Ovary (tissue), 10 donors: ENCODE measurements at places on chromosomes 16 and 17.

DNA sequence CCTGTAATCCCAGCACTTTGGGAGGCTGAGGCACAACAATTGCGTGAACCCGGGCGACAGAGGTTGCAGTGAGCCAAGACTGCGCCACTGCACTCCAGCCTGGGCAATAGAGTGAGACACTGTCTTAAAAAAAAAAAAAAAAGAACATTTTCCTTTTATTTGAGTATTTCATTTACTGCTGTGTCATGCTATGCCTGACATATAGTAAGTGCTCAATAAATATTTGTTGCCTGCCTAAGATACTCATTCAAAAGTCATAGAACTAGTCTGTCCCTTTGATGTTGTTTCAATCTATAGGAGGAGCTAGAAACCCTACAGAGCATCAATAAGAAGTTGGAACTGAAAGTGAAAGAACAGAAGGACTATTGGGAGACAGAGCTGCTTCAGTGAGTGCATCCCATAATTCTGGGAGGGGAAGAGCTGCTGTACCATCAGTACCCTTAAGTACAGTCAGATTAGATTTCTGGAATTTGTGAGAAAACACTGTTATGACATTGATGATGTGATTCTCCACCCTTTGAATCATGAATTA lies 20.0 kb downstream of the CALCOCO2 start:
- no peak for DNase-seq

GRCh38 chr17:14621826-14622614 lies 321.1 kb downstream of the HS3ST3B1 start:
- DNase-seq = no peak

- DNase-seq = no peak
Observed at GRCh38 chr17:78166416-78166815, 2.0 kb upstream of the SYNGR2 start.

GRCh38 chr17:40344421-40345160 lies 19.9 kb downstream of the GJD3 start:
- DNase-seq = no peak

DNA sequence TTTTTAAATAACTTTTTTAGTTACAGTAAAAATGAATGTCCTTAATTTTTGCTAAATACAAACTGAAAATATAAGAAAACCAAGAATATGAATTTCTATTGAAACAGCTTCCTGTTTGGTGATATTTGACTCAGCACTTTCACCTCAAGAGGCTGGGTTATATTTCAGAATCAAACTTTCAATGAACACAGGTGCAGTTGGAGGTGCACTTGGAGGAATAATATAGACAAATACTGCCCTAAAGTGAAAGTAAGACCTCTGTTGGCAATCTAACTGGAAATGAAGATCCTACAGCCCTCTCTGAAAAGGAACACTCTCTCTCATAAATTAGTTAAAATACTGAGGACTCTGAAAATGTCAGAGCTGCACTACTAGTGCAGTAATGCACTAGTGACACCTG lies 106.2 kb downstream of the BRIP1 start:
- no peak for DNase-seq

- no peak for DNase-seq
Observed at GRCh38 chr16:22318690-22319358, 21.6 kb downstream of the POLR3E start.

GRCh38 chr16:79929260-79929965 lies 328.9 kb upstream of the MAF start:
- no peak for DNase-seq

DNA sequence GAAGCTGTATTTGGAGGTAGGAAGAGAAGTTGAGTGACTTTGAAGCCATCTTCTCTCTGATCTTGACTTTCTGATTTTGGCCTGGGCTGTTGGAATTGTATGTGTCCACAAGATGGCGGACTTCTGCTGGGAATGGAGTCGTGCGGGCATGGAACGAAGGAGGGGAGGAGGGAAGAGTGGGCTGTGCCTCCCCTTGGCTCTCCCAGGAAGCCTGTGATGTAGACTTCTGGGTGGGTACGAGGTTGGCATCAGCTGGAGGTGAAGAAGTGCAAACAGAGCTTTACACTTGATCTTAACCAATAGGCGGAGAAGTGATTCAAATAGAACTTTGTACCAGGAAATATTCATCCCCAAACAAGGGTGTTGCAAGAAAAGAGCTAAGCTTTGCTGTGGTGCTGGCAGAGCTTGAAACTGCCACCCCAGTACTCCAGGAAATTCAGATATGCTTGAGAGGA lies 7.4 kb upstream of the TMEM220 start:
- DNase-seq = peak; percentile 64

DNA sequence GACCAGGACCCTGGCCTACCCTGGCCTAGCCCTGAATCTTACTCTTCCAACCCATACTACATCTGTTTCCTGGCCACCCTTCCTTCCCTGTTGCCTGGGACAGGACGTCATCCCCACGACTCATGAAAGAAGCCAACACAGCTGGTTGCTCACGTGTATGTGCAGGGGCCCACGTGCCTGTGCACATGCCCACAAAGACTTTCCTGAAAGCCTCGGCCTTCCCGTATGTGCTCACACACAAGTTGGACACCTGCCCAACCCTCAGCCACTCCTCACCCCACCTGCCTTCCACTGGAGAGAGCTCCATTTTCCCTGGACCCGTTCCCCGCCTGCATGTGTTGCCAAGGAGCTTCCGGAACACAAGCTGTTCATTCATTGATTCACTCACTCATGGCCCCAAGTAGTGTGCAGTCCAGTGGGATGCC lies 7.0 kb downstream of the PLXDC1 start:
- peak; percentile 80 for DNase-seq

GRCh38 chr16:57802341-57803133 lies at the start of gene KIFC3:
Gene KIFC3 (minus strand): TSS chr16:57802491. CDS start chr16:57798243, 4,248 bp downstream.
- DNase-seq = peak; percentile 93

DNA sequence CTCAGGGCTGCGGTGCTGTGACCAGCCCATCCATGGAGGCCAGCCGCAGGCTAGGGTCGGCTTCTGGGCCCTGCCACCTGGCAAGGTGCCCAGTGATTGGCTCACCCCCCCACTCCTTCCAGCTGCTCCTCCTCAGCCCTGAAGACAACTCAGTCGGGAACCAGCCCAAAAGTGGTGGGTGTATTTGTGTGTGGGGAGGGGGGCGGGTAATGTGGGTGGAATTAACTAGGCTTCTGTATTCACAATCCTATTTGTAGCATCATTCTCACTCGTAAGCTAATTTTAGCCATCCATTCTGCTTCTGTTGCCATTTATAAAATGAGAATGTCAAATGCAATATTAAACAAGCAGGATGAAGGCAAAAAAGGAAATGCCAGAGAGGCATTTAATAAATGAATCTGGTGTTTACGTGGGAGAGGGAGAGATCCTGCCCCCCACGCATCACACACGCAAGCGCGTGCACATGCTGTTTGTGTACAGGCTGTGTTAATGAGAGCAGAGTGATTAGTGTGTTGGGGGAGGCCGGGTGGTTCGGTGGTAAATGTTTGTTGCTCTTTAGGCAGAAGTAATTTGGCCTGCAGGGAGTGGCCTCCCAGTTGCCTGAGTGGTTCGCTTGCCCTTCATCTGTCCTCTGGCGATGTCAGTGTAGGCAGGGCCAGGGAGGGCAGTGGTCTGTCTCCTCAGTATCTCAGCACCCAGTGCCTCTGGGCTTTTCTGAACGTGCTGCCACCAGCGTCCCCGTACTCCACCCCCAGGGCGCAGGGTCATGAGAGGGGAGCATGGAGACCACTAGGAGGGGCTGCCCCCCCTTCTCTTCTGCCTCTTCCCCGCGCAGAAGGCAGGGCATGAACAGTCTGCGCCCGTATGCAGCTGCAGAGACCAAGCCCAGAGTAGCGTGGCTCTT lies 140.1 kb downstream of the CCDC182 start:
- DNase-seq = peak; percentile 80

DNA sequence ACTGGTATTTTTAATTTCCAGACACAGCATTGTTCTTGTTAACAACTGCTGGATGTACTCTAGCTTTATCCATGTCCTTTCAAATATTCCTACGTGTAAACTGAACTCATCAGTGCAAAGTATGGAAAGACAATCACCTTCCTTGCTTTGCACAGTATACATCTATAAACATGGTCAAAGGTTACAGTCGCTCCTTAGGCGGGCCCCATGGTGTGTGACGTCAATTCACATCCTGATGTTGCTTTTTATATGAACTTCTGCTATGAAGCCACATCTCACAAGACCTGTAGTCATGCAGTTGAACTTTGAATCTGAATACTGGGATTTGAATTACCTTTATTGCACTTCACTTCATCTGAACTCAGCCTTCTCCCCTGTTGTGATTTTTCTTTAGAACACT lies 447.6 kb upstream of the PSMD7 start:
- no peak for DNase-seq

- no peak for DNase-seq
Observed at GRCh38 chr16:31714903-31715504, 158.6 kb upstream of the ZNF267 start.

GRCh38 chr17:39617446-39618245 lies 9.1 kb upstream of the PPP1R1B start:
- DNase-seq = no peak

DNA sequence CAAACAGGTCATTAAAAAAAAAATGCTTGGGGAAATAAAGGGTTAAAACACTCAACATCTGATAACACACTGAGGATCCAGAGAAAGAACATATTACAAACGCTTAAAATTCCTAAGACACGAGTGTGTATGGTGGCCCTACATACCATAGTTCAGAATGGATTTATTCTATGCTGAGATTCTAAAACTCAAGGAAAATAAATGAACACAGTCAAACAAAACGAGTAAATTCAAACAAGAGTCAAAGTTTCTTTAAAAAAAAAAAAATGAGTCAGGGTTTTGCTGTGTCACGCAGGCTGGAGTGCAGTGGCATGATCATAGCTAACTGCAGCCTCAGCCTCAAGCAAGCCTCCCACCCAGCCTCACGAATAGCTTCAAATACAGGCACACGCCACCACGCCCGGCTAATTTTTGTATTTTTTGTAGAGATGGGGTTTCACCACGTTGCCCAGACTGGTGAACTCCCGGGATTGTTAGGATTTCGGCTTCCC lies 17.4 kb downstream of the CRK start:
- DNase-seq = no peak

GRCh38 chr17:77618173-77618572 lies 340.3 kb upstream of the TNRC6C start:
- DNase-seq = no peak

DNA sequence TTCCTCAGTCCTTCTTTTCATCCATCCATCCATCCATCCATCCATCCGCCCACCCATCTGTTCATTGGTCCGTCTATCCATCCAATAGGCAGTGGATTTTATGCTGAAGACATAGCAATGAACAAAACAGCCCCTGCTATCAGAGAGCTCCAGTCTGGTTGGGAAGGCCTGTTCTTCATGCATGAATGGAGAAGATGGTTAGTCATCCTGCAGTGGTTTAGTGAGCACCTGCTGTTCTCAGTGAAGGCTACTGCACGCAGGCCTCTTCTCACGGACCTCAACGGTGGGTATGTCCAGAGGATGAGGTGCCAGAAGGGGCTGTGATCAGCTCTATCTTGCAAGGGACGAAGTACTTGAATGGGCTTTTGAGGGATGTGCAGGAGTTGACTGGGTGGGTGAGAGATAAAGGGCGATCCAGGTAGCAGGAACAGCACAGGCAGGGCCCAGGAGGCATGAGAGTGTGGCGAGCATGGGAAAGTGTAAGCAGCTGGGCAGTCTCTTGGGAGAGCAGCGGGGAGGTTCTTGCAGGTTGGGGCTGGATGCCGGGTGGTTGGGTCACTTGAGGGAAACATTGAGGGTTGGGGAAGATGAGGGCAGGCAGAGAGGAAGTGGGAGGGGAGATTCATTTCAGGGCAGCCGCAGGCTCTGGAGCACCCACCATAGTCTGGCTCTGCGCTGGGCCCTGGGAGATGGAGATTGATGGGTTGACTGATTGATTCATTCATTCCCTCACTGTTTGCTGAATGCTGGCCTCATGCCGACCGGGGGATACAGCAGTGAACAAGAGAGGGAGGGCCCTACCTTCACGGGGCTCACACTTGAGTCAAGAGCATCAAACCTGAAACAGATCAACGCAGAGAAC lies 115.0 kb upstream of the CIBAR2 start:
- DNase-seq = no peak

DNA sequence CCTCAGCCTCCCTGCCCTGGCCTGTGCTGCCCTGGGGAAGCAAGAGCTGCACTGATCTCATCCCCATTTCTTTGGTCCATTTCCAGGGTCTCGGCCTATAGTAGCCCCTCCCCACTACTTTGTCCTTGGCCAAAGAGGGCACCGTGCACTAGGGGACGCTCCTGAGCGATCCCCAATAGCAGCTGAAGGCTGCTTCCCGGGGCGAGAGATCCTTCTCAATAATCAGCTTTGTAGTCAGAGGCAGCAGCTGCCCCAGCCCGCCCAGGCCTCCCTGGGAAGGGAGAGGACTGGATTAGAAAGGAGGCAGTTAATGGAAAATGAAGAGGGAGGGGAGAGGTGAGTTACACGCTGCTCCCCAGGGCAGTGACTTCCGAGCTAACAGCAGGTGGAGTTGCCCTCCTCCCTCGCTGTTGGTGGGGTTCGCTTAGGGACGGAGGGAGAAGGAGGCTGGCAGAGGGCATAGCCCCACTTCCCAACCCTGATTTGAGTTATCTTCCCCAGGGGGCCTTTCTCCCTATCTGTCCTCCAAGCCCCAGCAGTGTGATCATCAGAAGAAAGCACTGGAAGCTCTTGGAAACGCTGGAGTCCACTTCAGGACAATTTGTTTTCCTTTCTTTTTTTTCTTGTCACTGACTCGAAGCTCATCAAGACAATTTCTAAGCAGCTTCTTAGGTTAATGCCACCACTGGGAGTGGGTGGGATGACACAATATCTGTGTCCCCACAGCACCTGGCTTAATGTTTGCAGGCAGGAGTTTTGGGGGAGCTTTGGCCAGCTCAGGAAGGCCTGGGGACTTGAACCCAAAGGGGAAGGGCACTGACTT lies 2.6 kb downstream of the MXRA7 start:
- DNase-seq = no peak

- peak; percentile 46 for DNase-seq
Observed at GRCh38 chr16:397135-397661, at the start of gene NME4. Gene NME4 (plus strand): TSS chr16:397199. CDS start chr16:397223, 24 bp downstream.

DNA sequence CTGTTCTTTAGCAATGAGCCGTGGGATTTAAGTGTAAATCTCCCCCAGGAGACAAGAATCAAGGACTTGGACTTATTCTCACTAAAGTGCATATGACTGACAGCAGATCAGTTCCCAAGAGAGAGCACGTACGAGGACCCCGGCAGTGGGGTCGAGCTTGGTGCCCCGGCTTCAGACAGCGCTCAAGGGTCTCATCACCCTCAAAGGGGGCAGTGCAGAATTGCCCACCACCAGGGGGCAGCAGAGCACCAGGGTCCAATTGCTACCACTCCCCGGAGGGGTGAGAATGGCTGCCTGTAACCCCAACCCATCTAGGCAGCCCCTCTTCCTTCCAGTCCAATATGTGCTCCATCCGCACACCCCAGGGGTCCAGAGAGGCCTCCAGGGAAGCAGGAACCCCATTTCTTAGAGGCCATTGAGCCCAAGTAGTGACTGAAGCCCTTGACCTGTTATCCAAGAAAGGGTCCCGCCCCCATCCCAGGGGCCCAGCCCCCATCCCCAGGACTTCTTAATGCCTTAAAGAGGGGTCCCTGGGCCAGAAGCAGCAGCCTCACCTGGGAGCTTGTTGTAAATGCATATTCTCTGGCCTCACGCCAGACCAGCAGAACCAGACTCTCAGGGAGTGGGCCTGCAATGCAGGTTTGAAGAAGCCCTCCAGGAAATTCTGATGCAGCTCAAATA lies 86.1 kb downstream of the ZDHHC7 start:
- DNase-seq = peak; percentile 79

GRCh38 chr17:79401704-79402674 lies 208.9 kb downstream of the RBFOX3 start:
- DNase-seq = no peak

- no peak for DNase-seq
Observed at GRCh38 chr17:39225308-39225958, at the start of gene STAC2. Gene STAC2 (minus strand): TSS chr17:39225945. CDS start chr17:39225502, 443 bp downstream.
